NCI-H187 treated with DMSO at 0.1 percent for 48 hours (cell line): ENCODE measurements at places on chromosomes 5 and 9.

- DNase-seq, result no peak
These were observed 19.7 kb downstream of the SLC9A3 start for GRCh38 chr5:504326-505154.

DNA sequence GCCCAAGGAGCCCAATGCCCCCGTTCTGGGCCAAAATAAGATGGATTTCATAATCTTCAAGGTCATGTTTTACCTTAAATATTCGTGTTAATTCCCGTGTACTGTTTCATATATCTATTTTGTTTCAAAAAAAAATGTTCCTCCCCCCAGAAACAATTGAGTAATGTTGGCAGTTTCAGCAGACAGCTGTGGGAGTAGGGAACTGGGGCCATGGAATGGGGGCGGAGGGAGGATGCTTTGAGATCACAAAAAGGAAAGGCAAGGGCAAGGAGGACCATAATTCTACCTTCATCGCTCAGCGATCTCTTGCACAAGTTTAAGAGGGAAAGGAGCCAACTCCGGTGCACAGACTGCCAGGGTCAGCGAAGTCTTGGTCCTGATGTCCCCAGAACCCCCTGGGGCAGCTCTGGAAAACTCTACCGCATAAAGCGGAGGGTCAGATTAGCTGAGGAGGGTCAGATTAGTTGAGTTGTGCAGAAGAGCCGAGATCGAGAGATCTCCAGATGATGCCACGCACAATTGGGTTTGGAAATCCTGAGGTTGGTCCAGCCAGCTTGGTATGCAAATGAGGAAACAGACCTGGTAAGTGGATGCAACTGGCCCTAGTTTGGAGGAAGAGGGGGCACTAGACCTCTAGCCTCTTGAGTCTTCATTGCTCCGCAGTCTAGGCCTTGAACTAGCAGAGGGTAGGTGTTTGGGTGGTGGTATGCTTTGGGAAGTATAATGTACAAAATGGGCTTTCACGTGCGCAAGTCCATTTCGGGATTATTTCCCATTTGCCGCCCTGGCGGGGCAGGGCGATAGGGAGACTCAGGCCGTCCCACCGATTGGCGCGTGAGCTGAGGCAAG lies 24.0 kb downstream of the CDKN2A start:
- no peak for DNase-seq

DNA sequence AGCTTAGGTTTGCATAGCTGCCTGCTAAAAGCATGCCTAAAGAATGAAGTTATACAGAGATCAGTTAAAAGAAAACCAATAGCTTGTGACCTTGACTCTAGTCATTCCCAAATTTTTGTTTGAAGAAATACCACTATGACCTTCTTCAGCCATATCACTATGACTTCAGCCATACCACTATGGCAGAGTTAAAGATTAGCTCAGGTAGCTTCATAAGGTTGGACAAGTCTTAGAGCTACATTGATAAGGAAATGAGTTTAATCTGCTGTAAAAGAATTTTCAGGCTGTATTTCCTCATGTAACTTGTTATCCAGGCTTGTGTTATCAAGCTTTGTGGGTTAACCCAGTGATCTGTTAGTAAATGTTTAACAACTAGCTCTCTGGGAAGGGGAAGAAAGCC lies 30.7 kb downstream of the C6 start:
- no peak for DNase-seq

DNA sequence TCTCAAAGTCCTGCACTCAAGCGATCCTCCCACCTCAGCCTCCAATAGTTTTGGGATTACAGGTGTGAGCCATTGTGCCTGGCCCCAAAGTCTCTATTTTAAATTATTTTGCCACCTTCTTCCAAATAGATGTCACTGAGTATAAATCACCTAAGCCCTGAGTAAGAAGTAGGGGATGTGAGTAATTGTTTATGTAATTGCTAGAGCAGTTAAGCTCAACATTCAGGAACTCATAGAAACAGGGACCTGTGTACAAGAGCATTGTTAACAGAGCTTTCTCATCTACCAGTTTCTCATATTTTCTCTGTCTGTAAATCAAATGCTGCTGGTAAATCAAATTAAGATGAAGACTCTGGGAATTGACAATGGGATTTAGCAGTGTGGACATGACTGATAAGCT lies 26.3 kb downstream of the CDK7 start:
- no peak for DNase-seq

DNA sequence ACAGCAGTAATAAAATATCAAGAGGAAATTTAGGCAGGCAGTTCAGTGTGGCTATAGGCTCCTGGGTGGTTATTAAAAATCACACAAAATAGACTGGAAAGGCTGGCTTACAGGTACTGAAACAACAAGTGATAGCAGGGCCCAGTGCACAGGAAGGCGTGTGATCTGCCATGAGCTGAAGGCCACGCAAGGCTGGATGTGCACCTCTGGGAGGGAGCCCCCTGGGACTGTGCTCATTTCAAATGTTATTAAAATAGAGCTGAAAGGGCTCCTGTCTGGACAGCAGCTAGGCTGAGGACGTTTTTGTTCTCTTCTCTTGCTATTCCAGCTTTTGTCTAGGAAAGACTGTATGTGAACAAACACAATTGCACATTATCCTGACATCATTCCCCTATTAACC lies 324.3 kb upstream of the RFX3 start:
- no peak for DNase-seq

DNA sequence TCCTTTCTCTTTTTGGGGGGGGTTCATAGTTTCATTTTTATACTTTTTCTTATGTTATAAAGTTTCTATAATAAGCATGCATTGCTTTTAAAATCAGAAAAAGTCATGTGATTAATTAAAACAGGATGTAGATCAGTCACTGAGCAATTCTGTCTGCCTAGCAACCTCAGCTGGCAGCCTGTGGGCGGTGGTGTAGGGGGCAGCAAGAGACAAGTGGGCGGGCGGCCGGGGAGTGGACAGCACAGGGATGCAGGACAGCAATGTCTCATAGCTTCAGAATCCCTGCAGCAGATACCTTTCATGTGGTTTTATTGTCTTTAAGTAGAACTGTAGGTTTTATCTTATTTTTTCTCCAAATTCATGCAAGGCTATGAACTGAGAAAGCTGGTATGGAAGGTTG lies 101.9 kb upstream of the S1PR3 start:
- DNase-seq, result no peak

DNA sequence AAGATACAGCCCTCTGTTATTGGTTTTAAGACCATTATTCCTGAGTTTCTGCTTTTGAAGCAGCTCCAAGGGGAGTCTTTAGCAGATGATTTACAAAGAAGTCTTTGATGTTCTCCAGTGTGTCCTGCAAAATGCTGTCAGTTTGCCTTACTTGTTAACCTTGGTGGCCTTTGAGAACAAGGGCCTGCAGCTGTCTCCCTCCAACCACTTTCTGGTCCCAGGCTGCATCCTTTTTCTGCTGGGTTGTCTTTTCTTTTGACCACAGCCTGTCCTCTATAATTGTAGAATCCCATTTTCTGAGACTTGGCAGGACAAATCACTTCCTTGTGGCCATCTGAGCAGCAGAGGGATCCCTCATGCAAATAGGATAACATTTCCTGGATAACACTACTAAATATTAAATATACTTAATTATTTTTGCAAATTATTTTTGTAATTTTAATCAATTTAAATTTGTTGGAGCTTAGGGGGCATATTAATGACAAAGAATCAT lies 281.4 kb downstream of the DMRT2 start:
- DNase-seq, result no peak

- no peak for DNase-seq
These were observed 4.4 kb upstream of the QSOX2 start for GRCh38 chr9:136249877-136250559.

DNA sequence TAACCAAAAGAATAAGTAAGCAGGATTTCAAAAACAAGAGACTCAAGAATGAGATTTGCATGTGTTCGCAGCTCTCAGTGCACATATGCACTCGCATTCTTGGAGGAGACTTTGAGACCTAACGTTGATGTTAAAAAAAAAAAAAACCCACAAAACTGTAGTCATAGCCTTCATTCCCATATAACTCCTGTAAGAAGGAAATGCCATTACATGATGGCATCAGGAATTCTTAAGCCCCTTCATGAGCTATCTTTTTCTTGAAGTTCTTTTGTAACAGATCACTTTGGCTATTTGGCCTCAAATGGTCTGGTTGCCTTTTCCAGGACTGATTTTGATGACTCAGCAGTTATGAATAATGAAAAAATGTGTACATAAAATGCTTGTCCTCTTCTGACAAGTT lies 113.8 kb downstream of the ALDH1A1 start:
- no peak for DNase-seq

DNA sequence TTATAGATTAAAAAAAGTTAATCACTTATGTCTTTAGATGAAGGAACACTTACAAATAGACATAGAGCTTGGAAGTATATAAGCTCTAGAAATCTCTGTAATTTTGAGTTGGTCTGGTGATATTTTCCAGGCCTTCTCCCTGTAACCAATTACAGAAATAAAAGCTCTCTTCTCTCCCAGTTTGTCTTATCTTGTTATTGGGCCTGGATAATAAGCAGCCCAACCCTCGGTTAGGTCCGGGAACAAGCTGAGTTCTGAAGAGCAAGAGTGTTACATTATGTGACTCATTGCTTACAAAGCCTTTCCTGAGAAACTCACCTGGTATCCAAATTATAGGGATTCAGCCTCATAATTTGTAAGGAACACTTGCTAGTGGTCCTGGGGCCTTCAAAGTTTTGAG lies 1146.2 kb downstream of the CDH9 start:
- no peak for DNase-seq

DNA sequence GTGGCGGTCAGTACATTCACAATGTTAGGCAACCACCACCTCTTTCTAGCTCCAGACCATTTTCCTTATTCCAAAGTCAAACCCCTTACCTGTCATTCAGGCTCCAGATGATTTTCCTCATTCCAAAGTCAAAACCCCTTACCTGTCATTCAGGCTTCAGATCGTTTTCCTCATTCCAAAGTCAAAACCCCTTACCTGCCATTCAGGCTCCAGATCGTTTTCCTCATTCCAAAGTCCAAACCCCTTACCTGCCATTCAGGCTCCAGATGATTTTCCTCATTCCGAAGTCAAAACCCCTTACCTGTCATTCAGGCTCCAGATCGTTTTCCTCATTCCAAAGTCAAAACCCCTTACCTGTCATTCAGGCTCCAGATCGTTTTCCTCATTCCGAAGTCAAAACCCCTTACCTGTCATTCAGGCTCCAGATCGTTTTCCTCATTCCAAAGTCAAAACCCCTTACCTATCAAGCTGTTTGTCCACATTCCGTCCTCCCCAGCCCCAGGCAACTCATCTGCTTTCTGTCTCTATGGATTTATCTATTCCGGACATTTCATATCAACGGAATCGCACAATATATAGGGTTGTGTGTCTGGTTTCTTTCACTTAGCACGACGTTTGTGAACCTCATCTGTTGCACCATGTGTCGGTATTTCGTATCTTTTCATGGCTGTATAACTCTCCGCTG lies 5.2 kb downstream of the PLEKHG4B start:
- DNase-seq, result no peak
